Smooth muscle cell of the pulmonary artery (primary cell): ENCODE measurements at places on chromosomes 7 and 10. TPM values are rescaled to one million over a fixed set of nuclear protein-coding genes. Genes with fewer than 3 reads are reported as not detected.

LEP gene
- 0.17 and 8.9 TPM in 2 replicates for total RNA-seq

MRPS24 gene
- 54.7 and 56.6 TPM in 2 replicates for total RNA-seq

FOXI2 gene
- not detected in 2 replicates for total RNA-seq

TASOR2 gene
- 76.9 and 80.9 TPM in 2 replicates for total RNA-seq

AOAH gene
- not detected in 2 replicates for total RNA-seq

GBX1 gene
- not detected in 2 replicates for total RNA-seq

TMEM184A gene
- total RNA-seq, result 0.03 and 0.13 TPM in 2 replicates

NPSR1 gene
- not detected in 2 replicates for total RNA-seq

SPAM1 gene
- not detected in 2 replicates for total RNA-seq

CYP3A4 gene
- total RNA-seq, result not detected in 2 replicates

FGL2 gene
- 86.5 and 91.3 TPM in 2 replicates for total RNA-seq

CRPPA gene
- total RNA-seq, result 1.4 and 2.4 TPM in 2 replicates

CREB5 gene
- 1.7 and 7.6 TPM in 2 replicates for total RNA-seq

FAM180A gene
- total RNA-seq, result 51.3 and 119 TPM in 2 replicates

CYP2C19 gene
- not detected in 2 replicates for total RNA-seq

TMEM229A gene
- 0.07 and 0.39 TPM in 2 replicates for total RNA-seq

PTPRE gene
- 4.8 and 14.5 TPM in 2 replicates for total RNA-seq

NT5C2 gene
- total RNA-seq, result 69.8 and 71.2 TPM in 2 replicates

IDI2 gene
- not detected in 2 replicates for total RNA-seq

CCDC186 gene
- total RNA-seq, result 10.7 and 15.5 TPM in 2 replicates

CPA2 gene
- not detected in 2 replicates for total RNA-seq

PDE1C gene
- total RNA-seq, result 52.9 and 89.5 TPM in 2 replicates

NPFFR1 gene
- not detected in 2 replicates for total RNA-seq
